ENCODE measurements at places on chromosomes 5 and 9. TPM values are rescaled to one million over a fixed set of nuclear protein-coding genes. Genes with fewer than 3 reads are reported as not detected.

The PRRX2 gene
- not detected for total RNA-seq

The TTC23L gene
- total RNA-seq, result not detected

The SLC6A7 gene
- not detected for total RNA-seq

The C9orf153 gene
- 0.35 TPM for total RNA-seq

The COL27A1 gene
- 0.22 TPM for total RNA-seq

The KIF2A gene
- 151 TPM for total RNA-seq

DNA sequence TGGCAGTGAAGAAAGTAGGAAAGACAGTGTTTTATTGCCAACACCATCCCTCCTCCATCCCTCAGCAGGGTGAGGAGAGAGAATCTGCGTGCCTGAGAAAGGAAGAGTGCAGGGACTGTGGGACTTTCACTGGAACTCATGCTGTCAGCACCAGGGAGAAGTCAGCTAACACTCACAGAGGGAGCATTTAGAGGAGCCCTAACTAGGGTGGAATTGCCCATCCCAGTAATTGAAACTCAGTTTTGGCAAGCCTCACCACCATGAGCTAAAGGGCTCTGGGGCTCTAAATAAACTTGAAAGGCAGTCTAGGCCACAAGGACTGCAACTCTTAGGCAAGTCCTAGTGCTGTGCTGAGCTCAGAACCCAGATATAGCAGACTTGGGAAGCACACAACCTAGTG, 622.3 kb downstream of the SEMA5A start:
- no peaks in the 10 kb centered on the region for H3K36me3 ChIP-seq
- H3K27me3 ChIP-seq, result no peaks in the 10 kb centered on the region
- no peaks in the 10 kb centered on the region for H3K4me1 ChIP-seq
- no peak overlapping the region for H3K27ac ChIP-seq
- H3K4me3 ChIP-seq, result no peak overlapping the region

- no peak overlapping the region for H3K27ac ChIP-seq
- peaks cover 8% of the 10 kb centered on the region for H3K4me1 ChIP-seq
- no peak for DNase-seq
These were observed 6.9 kb downstream of the UGT3A2 start for GRCh38 chr5:36059571-36060419.

DNA sequence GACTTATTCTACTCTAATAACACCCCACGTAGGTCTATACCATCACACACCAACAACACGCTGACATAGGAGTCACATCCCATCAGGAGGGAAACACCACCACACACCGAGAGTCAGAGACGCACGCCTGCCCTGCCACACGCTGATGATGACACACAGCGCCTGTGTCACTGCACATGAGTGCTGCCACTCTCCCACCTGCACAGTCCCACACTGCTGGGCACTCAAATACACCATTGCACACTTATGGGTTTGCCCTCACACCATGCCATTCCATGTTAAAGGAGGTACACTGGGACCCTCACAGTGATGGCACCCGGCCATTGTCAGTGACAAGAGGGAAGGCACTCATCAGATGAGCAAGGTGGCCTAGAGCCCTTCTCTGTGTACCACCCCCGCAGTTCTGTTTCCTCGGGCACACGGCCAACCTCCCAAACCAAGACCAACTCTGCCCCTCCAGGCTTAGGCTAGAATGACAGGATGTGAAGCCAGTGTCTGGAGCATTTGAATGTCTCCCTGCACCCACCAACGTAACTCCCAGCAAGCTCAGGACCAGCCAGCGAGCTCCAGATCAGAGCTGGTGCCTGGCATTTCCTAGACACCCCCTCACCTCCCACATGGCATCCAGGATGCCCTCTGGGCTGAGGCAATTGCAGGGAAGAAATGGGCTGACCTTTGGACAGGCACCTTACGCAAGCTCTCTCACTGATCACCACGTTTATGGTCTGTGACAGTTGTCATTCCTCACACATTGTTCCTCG, 3.6 kb upstream of the CPLX2 start:
- DNase-seq, result no peak
- H3K36me3 ChIP-seq, result no peaks in the 10 kb centered on the region
- no peaks in the 10 kb centered on the region for H3K4me1 ChIP-seq
- H3K27ac ChIP-seq, result no peak overlapping the region
- H3K27me3 ChIP-seq, result peaks cover 20% of the 10 kb centered on the region

GRCh38 chr5:32360906-32361305, 48.2 kb upstream of the MTMR12 start:
- no peak overlapping the region for H3K27ac ChIP-seq
- H3K27me3 ChIP-seq, result no peaks in the 10 kb centered on the region
- H3K36me3 ChIP-seq, result peaks cover 40% of the 10 kb centered on the region
- no peak overlapping the region for H3K4me3 ChIP-seq

DNA sequence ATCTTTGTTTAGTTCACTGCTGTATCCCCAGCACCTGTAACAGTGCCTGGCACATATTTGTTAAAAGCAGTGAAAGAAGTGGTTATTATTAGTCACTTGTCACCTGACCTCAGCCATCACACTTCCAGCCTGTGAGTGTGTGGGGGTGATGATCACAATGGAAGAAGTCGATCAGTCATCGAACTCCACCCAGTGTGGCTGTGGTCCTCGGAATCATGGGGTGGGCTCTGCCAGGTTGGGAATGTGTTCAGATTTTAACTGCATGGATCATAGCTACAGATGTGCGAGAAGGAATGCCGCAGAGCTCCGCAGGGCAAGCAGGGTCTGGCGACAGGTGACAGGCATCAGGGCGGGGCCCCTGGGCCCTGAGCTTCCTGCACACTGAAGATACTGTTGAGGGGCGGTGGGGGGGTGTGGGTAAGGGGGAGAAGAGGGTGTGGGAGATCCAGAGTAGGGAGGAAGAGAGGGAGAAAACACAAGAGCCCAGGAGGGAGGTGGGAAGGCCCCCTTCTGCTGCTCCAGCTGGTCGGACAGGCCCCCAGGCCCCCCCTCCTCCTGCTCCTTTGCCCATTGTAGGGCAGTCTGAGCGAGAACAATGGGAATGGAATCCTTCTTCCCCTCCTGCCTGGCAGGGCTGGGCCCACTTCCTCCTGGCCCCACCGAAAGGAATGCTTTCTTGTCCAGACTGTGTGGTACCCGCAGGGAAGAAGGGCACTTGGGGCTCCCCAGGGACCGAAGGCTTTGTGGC, 89.6 kb downstream of the SPRY4 start:
- peaks cover 3% of the 10 kb centered on the region for H3K4me1 ChIP-seq
- H3K27me3 ChIP-seq, result peaks cover 2% of the 10 kb centered on the region
- no peak for DNase-seq
- no peak overlapping the region for H3K4me3 ChIP-seq
- no peak overlapping the region for H3K27ac ChIP-seq
- H3K36me3 ChIP-seq, result no peaks in the 10 kb centered on the region

- H3K36me3 ChIP-seq, result peaks cover 63% of the 10 kb centered on the region
- H3K27ac ChIP-seq, result peak overlapping the region; percentile 28
- peaks cover 66% of the 10 kb centered on the region for H3K4me1 ChIP-seq
- no peaks in the 10 kb centered on the region for H3K27me3 ChIP-seq
- no peak for DNase-seq
These were observed 37.0 kb downstream of the TNFSF8 start for GRCh38 chr9:114893221-114894010.

- H3K4me3 ChIP-seq, result no peak overlapping the region
- no peaks in the 10 kb centered on the region for H3K27me3 ChIP-seq
- no peak overlapping the region for H3K27ac ChIP-seq
- no peak for DNase-seq
These were observed 3.4 kb downstream of the MAMDC4 start for GRCh38 chr9:136855461-136856078.

DNA sequence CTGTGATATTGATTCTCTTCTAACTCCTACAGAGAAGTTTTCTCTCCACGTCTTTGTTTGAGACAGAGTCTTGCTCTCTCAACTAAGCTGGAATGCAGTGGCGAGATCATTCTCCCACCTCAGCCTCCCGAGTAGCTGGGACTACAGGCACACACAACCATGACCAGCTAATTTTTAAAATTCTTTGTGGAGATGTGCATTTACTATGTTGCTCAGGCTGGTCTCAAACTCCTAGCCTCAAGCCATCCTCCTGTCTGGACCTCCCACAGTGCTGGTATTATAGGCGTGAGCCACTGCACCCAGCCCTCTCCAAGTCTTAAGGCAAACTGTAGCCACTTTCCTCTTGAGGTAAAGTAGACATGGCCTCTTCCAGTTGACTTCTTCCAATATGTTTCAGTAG, 72.2 kb downstream of the SNX18 start:
- H3K27ac ChIP-seq, result no peak overlapping the region
- H3K36me3 ChIP-seq, result peaks cover 2% of the 10 kb centered on the region
- no peaks in the 10 kb centered on the region for H3K4me1 ChIP-seq
- no peak for DNase-seq
- no peaks in the 10 kb centered on the region for H3K27me3 ChIP-seq
- H3K4me3 ChIP-seq, result no peak overlapping the region

DNA sequence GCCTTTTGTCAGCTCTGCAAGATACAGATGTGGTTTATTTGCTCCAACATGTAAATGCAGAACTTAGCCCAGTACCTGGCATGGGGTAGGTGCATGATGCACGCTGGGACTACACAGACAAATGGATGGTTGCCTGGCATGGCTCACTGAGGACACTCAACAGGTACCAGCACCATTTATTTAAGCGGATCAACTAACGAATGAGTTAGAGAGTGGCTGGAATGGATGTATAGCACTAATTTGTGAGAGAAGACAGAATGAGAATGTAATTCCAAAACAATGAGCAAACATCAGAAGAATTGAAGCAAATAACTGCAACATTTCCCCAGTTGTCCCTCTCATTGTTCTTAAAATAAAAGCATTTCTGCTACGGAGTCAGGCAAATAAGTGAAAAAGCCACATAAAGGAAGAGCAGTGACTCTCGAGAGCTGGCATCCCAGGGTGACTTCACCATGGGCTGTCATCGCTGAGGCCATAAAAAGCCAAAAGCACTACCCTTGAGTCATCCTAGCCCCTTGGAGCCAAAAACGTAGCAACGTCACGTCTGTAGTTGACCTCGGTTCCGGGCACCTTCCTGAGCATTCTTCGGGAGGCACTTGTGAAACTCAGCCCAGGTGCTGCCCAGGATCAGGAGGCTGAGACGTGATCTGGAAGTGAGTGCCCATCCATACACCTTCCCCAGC, 290.3 kb downstream of the NSG2 start:
- no peak overlapping the region for H3K4me3 ChIP-seq
- H3K27me3 ChIP-seq, result peaks cover 18% of the 10 kb centered on the region
- H3K36me3 ChIP-seq, result no peaks in the 10 kb centered on the region
- no peak for DNase-seq
- no peak overlapping the region for H3K27ac ChIP-seq

DNA sequence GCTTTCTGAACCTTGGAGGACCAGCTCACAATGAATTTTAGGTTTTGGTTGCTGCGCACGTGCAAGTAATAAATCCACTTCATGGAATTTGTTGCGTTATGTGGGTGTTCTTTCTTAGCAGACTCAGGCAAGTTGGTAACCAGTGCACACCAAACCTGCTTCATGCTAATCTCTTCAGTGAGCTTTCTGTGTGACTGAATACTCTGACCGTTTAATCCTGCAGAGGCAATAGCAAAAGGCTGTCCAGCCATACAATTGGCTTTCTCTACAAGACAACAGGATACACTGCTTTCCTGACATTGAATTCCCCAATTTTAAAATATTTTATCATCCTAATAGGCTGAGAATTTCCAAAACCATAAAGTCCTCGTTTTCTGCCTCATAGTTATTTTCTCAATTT, 10.3 kb downstream of the UGT3A2 start:
- peaks cover 19% of the 10 kb centered on the region for H3K27me3 ChIP-seq
- H3K36me3 ChIP-seq, result no peaks in the 10 kb centered on the region
- no peak overlapping the region for H3K27ac ChIP-seq
- peaks cover 8% of the 10 kb centered on the region for H3K4me1 ChIP-seq
- no peak overlapping the region for H3K4me3 ChIP-seq

GRCh38 chr9:8718121-8718725, 918.6 kb upstream of the DMAC1 start:
- no peak overlapping the region for H3K27ac ChIP-seq
- no peak overlapping the region for H3K4me3 ChIP-seq
- no peaks in the 10 kb centered on the region for H3K4me1 ChIP-seq
- H3K36me3 ChIP-seq, result no peaks in the 10 kb centered on the region
- no peaks in the 10 kb centered on the region for H3K27me3 ChIP-seq
- no peak for DNase-seq

DNA sequence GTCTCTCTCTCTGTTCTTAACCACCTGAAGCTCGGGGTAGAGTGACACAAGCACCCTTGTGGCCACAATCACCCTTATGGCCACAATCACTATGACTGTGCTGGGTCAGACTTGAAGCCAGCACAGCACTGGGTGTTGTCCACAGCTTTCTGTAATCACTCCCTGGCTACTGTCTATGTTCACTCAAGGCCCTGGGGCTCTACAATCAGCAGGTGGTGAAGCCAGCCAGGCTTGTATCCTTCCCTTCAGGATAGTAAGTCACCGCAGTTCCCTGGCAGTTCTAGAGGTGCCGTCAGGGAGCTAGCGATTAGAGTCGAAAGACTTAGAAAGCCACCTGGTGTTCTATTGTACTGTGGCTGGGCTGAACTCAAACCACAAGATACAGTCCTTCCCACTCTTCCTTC, 44.2 kb downstream of the GDA start:
- H3K4me1 ChIP-seq, result no peaks in the 10 kb centered on the region
- no peak for DNase-seq
- H3K4me3 ChIP-seq, result no peak overlapping the region
- no peaks in the 10 kb centered on the region for H3K27me3 ChIP-seq
- no peaks in the 10 kb centered on the region for H3K36me3 ChIP-seq

DNA sequence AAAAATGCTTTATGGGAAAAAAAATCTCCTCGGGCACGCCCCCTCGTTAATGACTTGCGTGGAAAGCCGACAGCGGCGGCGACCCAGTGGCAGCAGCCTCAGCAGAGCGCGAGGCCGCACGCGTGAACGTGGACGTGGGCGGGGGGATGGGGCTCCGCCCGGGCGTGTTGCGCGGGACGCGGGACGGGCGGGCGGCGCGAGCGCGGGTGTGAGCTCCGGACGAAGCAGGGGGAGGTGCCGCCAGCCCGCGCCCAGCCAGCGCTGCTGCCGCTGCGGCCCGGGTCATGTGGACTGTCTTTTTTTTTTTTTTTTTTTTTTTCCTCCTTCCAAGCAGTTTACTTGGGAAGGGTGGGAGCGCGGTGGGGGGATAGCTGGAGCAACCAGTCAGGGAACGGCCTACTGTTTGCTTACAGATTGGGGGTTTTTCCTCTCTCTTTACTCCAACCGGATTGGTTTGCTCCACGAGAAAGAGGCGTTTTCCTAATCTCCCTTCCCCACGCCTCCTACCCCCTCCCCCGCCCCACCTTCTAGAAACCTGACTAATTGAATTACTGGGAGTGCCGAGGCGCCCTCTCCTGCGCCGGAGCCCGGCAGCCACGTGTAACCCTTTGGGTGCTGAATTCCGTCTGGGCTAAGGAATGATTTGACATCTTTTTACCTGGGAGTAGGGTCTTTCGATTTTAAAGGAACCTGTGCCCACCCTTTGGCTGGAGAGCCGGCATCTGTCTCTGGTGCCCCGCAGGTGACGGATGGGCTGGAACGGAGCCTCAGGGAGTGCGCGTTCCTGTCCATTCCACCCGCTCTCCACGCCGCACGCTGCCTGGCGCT, 1.7 kb upstream of the EFNA5 start:
- H3K27ac ChIP-seq, result no peak overlapping the region
- H3K36me3 ChIP-seq, result no peaks in the 10 kb centered on the region
- peak overlapping the region; percentile 65 for H3K4me3 ChIP-seq

Measured in activated CD4-positive, alpha-beta T cell treated with anti-CD3 and anti-CD28 coated beads, Interleukin-2, amount 10 ng/mL, durations not matched to agents 7 days and 5 days (primary cell).